ENCODE measurements at places on chromosomes 2 and 18.
A peak's percentile ranks its signal among the peaks of the same experiment; 100 is the strongest.

DNA sequence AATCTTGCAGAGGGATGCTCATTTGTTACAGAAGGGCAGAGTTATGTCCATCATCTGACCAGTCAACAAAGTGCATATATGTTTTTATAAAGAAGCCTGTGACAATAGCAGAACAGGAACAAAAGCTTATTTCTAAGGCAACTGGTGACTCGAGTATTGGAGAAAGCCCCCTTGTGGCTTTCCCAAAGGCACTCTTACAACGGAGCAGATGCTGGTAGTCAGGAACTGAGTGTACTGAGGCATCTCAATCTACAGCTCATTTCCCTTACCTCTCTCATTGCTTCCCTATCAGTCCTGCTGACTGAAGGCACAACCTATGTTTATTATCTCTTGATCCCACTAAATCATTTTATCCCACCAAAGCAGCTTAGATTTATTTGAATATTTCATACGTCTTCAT lies 557.1 kb upstream of the CHAC2 start:
- no peak for DNase-seq

GRCh38 chr18:43605224-43605623 lies 327.9 kb upstream of the SYT4 start:
- no peak for DNase-seq

DNA sequence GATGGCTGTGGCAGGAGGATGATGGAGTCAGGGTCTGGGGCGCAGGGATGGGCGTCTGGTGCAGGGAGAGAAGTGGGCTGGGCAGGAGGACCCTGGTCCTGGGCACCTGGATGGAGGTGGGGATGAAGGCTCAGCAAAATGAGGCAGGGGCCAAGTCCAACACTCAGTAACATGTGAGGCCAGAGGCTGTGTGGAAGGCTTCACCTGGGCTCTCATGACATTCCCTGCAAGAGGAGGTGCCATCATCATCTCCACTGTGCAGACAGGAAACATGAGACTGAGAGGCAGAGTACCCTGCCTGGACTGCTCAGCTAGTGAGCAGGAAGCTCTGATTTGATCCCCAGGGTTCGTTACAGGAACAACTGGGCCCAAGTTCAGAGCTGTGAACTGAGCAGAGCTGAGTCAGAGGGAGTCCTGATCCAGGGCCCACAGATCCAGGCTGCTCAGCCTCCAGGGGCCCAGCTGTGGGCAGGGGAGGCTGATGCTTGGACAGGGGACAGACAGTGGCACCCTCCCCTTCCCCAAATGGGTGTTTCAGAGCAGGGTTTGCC lies 36.9 kb downstream of the HJURP start:
- no peak for DNase-seq

- DNase-seq, result no peak
Observed at GRCh38 chr2:220940646-220941045, 631.5 kb downstream of the EPHA4 start.

DNA sequence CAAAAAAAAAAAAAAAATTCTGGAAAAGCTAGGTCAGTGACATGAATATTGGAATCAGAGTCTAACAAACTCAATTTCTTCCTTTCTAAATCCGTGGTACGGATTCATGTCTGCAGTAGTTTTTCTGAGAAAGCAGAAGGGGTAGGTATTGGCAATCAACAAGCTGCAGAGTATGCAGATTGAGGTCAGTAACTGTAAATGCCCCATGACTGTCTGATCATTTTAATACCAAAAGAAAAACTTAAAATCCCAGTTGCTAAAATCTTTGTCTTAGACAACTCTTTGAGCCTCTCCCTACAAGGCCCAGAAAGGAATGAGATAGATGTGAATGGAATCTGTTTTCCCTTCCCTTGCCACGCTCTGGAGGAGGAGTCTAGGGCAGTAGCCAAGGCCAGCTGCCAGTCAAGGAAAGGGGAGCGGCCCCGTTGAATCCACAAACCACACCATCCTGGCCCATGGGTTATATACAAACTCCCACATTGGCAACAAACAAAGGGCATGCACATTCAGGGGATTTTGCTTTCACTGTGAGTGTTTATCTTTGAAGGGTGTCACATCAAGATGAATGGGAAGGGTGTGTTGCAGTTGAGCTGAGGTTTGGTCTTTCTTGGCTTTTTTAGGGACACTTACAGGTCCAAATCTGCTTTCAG lies 6.1 kb upstream of the CASP8 start:
- DNase-seq, result no peak

DNA sequence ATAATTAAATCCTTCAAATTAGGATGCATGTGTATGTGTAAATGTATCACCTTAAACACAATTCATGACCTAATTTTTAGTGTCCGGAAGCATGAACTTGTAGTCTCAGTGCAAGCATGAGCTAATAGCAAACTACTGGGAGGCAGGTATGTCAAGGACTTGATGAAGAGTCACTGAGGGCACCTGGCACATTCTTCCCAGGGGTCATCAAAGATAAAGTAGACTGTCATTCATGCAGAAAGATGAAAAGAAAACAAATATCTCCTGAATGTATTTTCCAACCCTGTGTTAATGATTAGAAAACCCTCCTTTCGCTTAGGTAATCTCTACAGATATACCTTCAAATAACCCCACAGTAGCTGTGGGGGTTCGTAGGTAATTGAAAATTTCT lies 234.9 kb downstream of the SOCS6 start:
- DNase-seq, result no peak

DNA sequence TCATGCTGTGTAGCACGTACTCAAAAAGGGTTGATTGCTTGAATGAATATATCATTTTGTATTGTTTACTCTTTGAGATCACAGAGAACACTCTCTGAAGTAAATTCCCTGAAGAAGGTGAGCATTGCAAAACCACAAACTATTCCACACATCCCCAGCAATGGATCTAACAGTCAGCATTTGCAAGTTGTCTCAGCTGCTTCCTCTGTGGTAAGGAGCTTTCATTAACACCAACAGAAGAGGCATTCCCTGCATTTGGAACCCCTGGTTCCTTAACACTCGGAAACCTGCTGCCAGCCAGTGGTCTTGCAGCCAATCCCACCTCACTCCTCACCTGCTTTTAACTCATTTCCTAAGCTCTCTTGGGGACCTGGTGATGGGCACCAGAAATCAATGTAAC lies 108.4 kb downstream of the IRS1 start:
- DNase-seq, result no peak

GRCh38 chr2:223995569-223995968 lies 38.3 kb downstream of the MRPL44 start:
- no peak for DNase-seq

- DNase-seq, result no peak
Observed at GRCh38 chr2:190328573-190329147, 9.0 kb upstream of the HIBCH start.

- DNase-seq, result no peak
Observed at GRCh38 chr2:160680294-160680693, 186.7 kb upstream of the RBMS1 start.

- no peak for DNase-seq
Observed at GRCh38 chr18:47409519-47409918, 158.1 kb upstream of the SKOR2 start.

GRCh38 chr2:115163572-115163971 lies 721.1 kb downstream of the DPP10 start:
- no peak for DNase-seq

DNA sequence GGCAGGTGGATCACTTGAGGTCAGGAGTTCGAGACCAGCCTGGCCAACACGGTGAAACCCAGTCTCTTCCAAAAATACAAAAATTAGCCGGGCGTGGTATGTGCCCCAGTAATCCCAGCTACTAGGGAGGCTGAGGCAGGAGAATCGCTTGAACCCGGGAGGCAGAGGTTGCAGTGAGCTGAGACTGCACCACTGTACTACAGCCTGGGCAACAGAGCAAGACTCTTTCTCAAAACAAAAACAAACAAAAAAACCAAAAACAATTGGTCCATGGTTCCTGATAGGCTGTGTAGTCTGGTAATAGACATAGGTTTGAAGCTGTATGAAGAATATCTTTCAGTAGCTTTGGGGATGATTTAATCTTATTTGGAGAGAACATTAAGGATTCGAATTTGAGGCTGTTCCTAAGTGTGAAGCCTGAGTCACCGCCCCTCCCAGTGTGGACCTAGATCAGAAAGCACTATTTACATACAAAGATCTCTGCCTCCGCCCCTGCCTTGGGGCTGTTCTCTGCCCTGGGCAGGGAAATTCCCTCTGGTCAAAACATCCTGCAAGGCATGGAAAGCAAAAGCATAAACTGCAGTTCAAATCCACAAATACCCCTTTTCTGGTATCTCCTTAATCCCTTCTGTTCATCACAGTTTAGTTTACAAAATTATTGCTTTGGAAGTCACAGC lies 52.8 kb upstream of the PMAIP1 start:
- no peak for DNase-seq

DNA sequence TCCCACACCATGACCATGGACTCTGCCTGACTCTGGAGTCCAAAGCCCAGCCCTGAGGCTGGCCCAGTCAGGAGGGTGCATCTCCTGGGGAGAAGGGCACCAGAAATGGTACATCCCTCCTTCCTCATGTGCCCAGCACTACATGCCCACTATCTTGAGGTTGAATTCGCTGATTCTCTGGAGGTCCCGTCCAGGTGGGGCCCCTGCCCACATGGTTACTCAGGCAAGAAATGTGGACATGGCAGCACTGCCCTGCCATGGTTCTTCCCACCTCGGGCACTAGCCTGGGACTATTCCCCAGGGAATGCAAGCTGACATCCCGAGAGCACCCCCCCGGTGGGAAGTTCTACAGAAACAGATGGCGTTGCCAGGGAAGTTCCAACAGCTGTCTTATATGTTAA lies 15.3 kb upstream of the HES6 start:
- no peak for DNase-seq

GRCh38 chr2:199572571-199572970 lies 114.8 kb upstream of the SATB2 start:
- DNase-seq, result no peak

DNA sequence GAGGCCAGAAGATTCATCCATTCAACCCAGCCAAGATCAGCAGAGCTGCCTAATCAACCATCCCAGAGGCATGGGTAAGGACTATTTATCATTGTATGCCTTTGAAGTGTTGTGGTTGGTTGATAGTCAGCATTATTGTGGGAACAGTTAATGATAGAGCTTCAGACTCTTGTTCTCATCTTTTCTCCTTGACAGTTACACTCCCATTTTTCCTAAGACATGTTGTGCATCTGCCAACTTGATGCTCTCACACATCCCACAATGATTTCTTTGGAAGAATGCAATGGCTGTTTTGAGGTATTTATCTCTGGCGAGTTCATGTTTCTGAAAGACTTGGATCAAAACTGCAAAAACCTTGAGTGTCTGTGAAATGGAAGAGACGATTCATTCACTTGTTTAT lies 55.4 kb downstream of the FASTKD2 start:
- no peak for DNase-seq

- no peak for DNase-seq
Observed at GRCh38 chr2:71685073-71685848, 231.9 kb downstream of the DYSF start.

DNA sequence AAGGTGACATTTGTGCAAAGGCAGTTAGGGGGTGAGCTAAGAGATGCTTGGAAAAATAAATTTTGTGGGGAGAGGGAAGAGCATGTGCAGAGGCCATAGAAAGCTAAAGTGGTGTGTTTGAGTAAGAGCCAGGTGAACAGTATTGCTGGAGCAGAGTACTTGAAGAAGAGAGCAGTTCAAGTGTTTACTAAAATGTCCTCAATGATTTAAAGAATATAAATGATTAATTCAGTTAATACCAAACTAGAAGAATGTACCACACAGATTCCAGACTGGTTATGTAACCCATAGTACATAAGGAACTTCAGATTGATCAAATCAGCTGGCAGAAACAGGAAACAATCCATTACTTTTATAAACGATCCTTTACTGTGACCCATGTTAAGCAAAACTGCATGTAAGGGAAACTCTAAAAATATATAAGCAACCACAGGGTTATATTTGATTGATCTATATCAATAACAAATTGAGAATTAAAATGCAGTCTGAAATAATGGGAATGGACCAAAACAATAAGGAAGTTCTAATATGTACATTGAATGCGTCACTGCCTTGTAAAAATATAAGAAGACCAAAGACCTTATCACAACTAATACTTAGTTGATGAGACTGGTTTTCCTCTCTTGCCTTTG lies 76.9 kb downstream of the LDAH start:
- no peak for DNase-seq

GRCh38 chr18:45728336-45729010 lies 4.5 kb downstream of the SLC14A1 start:
- no peak for DNase-seq

DNA sequence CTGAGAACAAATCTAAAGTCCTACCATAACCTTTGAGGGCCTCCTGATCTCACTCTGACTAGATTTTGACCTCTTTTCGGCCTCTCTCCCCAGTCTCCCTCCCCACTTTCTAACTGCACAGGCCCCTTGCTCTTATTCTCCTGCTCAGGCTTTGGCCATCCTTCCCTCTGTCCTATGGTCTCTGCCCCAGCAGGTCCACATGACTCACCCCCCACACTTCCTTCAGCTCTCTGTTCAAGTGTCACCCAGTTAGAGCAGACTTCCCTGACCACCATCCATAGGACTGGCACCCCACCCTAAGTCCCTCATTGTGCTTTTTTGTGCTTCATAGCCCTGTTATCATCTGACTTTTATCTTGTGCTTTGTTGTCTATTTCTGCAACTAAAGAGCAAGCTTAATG lies 41.2 kb upstream of the NT5C1B start:
- no peak for DNase-seq

GRCh38 chr2:240401781-240402551 lies 33.5 kb upstream of the GPC1 start:
- no peak for DNase-seq

DNA sequence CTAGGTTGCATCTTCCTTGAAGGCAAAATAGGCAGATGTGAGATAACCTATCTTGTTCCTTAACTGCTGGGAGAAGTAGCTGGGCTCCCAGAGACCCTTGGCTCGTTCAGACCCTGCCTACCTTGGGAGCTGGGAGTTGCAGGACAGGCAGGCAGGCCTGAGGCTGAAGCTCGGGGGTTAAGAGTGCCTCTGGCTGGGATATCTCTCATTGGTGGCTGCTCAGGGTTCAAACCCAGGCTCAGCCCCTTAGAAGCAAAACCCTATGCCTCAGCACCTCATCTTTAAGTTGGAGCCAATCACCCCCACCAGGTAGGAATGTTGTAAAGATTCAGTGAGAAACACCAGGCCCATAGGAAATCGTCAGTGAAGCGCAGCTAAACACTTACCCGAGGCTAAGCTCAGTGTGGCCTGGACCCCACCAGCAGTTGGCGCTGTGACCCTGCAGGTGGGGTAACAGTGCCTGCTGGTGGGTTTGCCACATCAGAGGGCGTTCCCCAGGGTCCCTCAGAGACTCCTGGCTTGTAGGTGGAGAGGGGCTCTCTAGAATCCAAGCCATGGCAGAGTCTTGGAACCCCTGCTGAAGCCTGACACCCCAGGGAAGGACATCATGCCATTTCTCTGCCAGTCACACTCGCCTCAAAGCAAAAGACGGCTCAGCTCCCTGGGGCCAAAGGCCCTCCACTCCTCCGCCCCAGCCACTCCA lies 54.6 kb upstream of the GPR17 start:
- DNase-seq, result peak; percentile 58

DNA sequence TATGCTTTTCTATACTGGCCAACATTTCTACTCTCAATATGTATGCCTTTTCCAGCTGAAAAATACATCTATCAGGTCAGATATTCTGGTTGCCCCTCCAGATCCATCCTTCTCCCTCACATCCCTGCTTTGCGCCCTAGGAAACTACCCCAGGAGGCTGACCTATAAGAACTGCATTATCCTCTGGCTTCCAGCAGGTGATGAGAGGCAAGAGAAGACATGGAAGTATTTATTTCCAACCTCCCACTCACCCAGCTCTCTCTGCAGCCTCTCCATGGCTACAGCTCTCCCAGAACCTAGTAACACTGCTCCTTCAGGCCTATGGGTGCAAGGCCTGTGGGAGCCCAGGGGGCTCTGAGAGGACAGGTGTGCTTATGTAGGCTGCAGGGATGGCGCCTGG lies 42.9 kb downstream of the ARID5A start:
- DNase-seq, result no peak

- DNase-seq, result no peak
Observed at GRCh38 chr2:53848062-53848461, 11.7 kb downstream of the GPR75 start.

Measured in neural crest cell (in vitro differentiated cells).